ENCODE measurements at places on chromosomes 5 and 9. TPM values are rescaled to one million over a fixed set of nuclear protein-coding genes. Genes with fewer than 3 reads are reported as not detected.

Gene RLN2
- 3.7 TPM for total RNA-seq

Gene NRG2
- total RNA-seq: 0.26 TPM

Gene ACOT12
- not detected for total RNA-seq

GRCh38 chr9:5185220-5185840 lies at the start of gene INSL6:
Gene INSL6, minus strand, starts transcription at chr9:5185639. Its CDS starts 37 bp downstream, at chr9:5185602.
- H3K4me1 ChIP-seq: peaks cover 4% of the 10 kb centered on the region
- no peak for DNase-seq
- H3K36me3 ChIP-seq: no peaks in the 10 kb centered on the region

GRCh38 chr5:175887463-175887862 lies 16.1 kb downstream of the CPLX2 start:
- H3K27me3 ChIP-seq: peaks cover 43% of the 10 kb centered on the region
- H3K27ac ChIP-seq: no peak overlapping the region
- peaks cover 6% of the 10 kb centered on the region for H3K4me1 ChIP-seq
- DNase-seq: no peak

DNA sequence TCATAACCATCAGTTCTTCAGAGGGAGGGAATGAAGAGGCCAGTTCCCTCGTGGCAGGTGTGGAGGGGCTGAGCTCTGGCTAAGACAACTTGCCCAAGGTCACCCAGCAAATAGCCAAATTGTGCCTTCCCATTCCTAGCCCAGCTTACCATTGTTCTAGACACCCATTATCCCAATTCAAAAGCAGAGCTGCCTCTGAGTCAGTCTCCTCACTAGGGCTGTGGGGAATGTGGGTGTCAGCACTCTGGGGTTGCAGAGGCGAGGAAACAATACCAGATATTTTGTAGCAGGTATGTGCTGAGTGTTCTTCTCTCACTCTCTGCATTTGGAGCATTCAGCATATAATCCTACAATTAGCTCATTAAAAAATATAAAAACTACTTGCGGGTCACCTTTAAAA lies 270.8 kb downstream of the PSAT1 start:
- no peaks in the 10 kb centered on the region for H3K36me3 ChIP-seq
- no peaks in the 10 kb centered on the region for H3K4me1 ChIP-seq
- no peaks in the 10 kb centered on the region for H3K27me3 ChIP-seq
- no peak overlapping the region for H3K27ac ChIP-seq
- DNase-seq: no peak
